ENCODE measurements at places on chromosomes 4 and X.

GRCh38 chrX:133468051-133468450, 52.8 kb upstream of the GPC4 start:
- DNase-seq, result no peak

GRCh38 chr4:188552741-188553275, 413.6 kb downstream of the TRIML1 start:
- DNase-seq, result no peak

DNA sequence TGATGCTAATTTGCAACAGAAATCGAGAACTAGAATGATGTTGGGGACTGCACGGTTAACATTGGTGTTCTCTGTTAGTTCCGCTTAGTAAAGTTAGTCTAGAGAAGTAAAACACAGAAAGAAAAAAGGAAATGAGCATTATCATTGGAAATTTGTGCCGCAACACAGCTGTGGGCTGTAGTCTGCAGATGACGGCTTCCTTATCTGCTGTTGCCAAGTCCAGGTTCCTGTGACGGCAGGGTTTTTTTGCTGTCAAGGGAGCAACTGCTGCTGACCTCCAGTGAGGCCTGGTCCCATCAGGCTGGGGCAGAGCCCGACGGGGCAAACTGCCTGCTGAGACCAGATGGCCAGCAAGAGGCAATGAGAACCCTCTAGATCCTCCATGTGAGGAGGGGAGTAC, 38.9 kb upstream of the PHEX start:
- DNase-seq, result no peak

- DNase-seq, result peak; percentile 63
These were observed 18.8 kb upstream of the TMSB4X start for GRCh38 chrX:12955882-12956703.

- DNase-seq, result no peak
These were observed 2.2 kb downstream of the IDUA start for GRCh38 chr4:988726-989721.

- peak; percentile 67 for DNase-seq
These were observed 34.7 kb downstream of the DLG3 start for GRCh38 chrX:70479247-70479921.

DNA sequence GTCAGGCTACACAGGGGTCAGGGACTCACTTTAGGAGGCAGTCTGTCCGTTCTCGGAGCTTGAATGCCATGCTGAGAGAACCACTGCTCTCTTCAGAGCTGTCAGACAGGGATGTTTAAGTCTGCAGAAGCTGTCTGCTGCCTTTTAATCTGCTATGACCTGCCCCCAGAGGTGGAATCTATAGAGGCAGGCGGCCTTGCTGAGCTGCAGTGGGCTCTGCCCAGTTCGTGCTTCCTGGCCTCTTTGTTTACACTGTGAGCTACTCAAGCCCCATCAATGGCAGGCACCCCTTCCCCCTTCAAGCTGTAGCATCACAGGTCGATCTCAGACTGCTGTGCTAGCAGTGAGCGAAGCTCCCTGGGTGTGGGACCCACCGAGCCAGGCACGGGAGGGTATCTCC, 31.5 kb upstream of the UNC5C start:
- DNase-seq, result no peak

- no peak for DNase-seq
These were observed 27.6 kb downstream of the ANKRD17 start for GRCh38 chr4:73230865-73231517.

GRCh38 chrX:17154001-17154400, 207.5 kb downstream of the REPS2 start:
- DNase-seq, result no peak

GRCh38 chr4:25033526-25033925, 2.8 kb upstream of the LGI2 start:
- DNase-seq, result no peak

- DNase-seq, result peak; percentile 19
These were observed 92.2 kb upstream of the RAPGEF2 start for GRCh38 chr4:159010563-159011260.

DNA sequence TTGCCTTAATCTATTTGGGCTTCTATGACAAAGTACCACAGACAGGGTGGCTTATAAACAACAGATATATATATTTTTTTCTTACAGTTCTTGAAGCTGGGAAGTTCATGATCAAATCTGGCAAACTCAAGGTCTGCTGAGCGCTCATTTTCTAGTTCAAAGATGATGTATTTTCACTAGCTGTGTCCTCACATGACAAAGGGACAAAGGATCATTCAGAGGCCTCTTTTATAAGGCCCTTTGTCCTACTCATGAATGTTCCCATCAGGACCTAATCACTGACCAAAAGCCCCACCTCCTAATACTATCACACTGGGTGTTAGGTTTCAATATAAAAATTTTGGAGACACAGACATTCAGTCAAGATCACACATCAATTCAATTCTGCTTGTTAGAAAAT, 2025.2 kb downstream of the PCDH7 start:
- no peak for DNase-seq

DNA sequence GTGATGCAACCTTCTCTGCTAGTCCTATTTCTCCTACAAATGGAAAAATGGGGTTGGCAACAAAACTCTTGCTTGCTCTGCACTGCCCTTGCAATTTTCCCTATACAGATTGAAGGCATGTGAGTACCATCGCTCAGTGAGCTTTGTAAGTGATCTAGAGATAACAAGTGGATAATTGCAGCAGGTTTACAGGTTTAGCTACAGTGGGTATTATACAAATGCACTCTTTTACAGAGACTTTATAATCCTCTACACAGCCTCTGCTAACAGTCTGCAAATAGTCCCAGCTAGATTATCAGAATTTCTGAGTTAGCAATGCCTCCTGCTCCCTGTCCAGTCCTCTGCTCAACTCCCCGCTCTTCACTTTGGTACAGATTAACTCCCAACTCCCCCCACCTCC, 11.1 kb downstream of the LEF1 start:
- DNase-seq, result no peak

DNA sequence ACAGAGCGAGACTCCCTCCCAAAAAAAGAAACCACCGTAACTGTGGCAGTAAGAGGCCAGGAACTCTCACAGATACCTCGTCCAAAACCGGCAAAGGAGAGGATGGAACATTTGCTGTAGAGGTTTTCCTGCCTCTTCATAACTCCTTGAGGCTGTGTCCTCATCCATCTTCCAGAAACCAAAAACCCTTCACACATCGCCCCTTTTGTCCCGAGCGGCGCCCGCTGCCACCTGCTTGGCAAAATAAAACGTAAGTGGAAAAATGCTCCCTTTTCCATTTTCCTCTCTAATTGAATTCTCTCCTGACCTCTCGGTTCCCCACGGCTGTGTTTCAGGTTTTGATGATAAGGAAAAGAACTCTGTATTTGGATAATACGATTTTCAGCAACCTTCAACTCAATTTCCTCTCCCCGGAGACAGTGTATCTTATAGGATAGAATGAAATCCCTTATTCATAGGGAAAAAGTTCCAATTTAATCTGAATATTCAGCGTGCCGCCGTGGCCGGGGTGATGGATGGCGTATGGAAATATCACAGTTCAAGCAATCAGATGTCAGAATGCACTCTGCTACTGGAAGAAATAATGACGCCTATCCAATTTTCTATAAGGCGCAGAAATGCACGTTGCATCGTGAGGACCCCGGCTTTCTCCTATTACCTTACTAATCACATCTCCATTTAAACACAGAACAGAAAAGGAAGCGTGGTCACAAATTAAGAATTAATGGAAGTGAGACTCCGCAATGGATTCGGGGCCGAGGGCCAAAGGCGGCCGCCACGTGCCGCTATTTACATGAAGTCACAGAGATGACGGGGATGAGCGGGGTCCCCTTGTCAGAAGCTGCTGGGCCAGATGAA, 5.2 kb upstream of the PPP2R3B start:
- no peak for DNase-seq

- peak; percentile 79 for DNase-seq
These were observed 245.2 kb upstream of the DIPK2B start for GRCh38 chrX:45445745-45446412.

DNA sequence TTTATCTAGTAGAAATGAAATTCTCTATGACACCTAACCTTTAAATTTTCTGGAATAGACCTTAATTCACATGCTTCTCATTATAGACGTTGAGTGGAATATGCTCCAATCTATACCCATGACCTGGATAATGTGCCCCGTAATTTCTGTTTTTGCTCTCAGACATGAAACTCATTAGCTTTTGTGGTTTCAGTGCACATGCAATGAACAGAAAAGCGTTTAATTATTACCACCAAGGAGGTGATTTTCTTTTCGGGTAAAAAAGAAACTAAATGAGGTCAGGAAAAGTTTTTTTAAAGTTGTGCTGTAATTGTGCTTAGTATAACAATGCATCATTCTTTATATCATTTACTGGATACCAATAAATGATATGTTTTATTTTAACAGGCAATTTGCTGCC, 1703.9 kb upstream of the TENM3 start:
- no peak for DNase-seq

DNA sequence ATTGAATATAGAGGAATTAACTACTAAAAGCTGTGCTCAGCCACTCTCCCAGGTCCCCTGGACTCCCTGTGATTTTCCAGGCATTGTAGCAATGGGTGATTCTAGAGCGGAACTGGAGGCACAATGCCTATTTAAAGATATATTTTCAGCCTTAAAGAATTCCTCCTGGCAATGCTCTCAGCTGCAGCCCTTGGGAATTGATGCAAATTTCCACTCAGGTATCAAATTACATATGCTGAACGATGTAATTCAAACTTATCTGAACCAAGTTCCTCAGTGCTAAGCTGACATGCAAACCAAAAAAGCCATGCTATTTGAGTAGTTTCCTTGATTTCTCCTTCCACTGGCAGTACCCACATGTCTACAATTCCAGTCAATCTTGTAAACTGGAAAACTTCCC, 86.3 kb upstream of the GABRA3 start:
- DNase-seq, result no peak

DNA sequence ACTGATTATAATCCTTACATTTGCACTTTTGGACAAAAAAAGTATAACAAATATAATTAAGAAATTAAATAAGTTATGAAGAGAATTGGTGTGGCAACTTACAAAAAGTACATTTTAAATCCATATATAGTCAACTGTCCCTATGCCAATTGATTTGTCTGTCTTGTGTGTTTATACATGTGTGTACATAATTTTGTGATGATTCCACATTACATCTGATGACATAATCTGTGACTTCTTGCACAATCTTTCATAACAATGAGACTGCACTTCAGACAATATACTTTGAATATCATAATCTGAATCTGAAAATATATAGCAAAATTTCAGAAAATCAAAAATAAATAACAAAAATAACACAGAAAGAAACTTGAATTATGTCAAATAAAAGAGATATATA, 953.4 kb downstream of the FAT4 start:
- DNase-seq, result peak; percentile 42

GRCh38 chrX:10404436-10404835, 215.9 kb downstream of the MID1 start:
- DNase-seq, result peak; percentile 51

GRCh38 chr4:156101571-156101970, 147.9 kb upstream of the CTSO start:
- DNase-seq, result no peak

GRCh38 chr4:163911891-163912290, 417.4 kb downstream of the TMA16 start:
- DNase-seq, result no peak

DNA sequence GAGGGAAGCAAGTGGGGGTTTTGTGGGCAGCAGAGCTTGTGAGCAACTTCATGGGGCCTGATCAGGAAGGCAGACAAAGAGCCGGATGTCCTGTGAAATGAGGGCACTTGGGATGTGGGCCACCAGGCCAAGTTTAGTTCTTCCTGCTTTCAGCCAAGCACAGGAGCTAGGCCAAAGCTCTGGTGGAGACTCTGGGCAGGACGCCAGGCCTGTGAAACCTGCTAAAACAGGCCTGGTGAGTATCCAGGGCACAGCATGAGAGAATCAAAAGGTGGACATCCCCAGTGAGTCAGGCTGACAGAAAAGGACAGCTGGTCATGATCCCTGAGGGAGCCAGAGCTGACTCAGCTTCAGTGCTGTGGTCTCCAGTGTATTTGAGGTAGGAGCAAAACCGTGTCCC, 95.7 kb downstream of the NPNT start:
- DNase-seq, result peak; percentile 75

GRCh38 chr4:11487868-11488544, 59.3 kb upstream of the HS3ST1 start:
- no peak for DNase-seq

- peak; percentile 88 for DNase-seq
These were observed 605.9 kb upstream of the DIPK2B start for GRCh38 chrX:45806410-45807121.

- DNase-seq, result peak; percentile 20
These were observed 48.6 kb downstream of the MAGEA9 start for GRCh38 chrX:149830192-149830873.

- no peak for DNase-seq
These were observed 34.7 kb downstream of the RTL3 start for GRCh38 chrX:78624426-78624825.

- DNase-seq, result peak; percentile 18
These were observed 204.6 kb upstream of the SLIT2 start for GRCh38 chr4:20046931-20047677.

DNA sequence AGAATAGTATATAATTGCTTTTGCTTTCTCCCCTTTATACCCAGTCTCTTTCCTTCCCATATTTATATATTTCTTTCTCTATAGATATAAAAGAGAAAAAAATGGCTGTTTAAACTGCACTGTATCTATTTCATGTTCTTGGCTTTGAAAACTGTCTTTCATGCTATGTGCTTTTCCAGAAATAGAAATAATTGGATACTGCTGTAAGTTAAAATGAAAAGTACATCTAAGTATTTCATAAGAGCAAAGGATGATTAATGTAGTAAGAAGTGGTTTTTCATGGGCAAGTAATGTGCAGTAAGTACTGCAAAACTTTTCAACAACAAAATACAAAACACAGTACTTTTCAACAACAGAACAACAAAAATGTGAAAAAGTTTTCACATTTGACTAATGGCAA, 237.9 kb downstream of the SNCA start:
- DNase-seq, result no peak

- DNase-seq, result no peak
These were observed 23.2 kb upstream of the ADD1 start for GRCh38 chr4:2820216-2820982.

DNA sequence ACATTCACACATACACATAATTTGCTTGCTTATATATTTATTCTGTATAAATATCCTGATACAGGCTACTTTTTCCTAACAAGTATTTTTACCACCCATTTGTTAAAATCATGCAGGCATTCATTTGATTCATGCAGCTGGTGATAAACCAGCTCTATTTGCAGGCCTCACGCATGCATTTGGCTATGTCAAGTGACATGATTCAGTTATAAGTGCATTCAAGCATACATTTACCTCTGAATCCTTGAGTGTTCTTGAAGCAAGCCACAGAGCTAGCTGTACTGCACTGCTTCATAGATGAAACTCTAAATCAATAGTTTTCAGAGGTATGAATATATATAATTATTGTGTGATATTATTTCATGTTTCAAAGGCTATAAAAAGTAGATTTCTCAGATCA, 544.0 kb upstream of the AGA start:
- DNase-seq, result no peak
